ENCODE measurements at places on chromosomes 1 and 21.

DNA sequence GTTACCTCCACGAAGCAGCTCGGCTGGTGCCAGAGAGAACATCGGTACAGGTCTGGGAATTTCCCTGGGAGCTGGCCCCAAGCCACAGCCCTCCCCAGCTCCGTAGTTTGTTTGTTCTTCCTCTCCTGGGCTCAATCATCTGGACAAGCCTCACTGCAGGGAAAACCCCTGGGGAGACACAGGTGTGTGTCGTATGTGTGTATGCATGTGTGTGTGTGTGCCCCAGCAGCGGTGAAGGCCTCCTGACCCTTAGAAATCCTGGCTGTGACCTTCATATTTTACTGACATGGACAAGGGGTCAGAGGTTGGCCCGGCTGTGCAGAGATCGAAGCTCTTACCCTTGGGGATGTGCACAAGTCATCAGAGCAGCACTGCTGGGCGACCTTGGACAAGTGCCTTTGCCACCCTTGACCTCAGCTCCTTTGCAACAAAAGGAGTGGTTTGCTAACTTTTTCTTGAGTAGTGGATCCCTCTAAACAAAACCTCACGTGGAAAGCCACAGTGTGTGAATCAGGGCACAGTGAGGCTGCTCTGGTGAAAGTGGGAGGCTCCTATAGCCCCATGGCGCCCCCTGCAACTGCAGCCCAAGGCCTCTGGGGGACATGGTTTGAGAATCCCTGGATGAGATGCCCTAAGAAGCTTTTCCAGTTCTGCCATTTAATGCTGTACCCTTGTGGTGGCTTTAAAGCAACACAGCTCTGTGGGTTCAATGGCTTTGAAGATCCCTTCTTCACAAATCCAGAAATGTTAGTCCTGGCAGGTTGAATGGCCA is 12.3 kb upstream of the IL22RA1 start:
- DNase-seq = no peak

GRCh38 chr1:237507005-237507404 is 383.7 kb downstream of the ZP4 start:
- DNase-seq = no peak

GRCh38 chr1:153133743-153134142 is 16.9 kb downstream of the SPRR2G start:
- DNase-seq = no peak

GRCh38 chr1:154448331-154448811 is 43.2 kb downstream of the IL6R start:
- DNase-seq = no peak

DNA sequence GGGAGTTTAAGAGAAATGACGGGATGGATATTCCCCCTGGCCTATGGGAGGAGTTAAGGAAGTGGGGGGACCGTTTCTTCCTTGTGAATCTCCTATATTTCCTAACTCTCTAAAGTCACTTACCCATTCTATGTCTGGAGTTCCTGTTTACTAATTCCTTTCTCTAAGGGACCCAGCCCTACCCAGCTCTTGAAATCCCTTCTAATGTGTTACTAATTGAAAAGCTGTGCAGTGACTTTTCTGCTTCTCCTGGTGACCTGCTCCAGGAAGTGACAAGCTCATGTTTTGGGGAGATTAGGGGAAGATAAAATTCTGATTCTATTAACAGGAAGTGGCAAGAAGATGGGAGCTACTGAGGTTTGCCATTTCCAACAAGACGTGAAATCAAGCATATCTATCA is 4.0 kb upstream of the SAMSN1 start:
- DNase-seq = no peak

- DNase-seq = no peak
Measured at GRCh38 chr1:12778061-12778460, 4.5 kb downstream of the PRAMEF12 start.

GRCh38 chr1:90393025-90393424 is 324.1 kb downstream of the BARHL2 start:
- DNase-seq = no peak

- DNase-seq = no peak
Measured at GRCh38 chr21:32211306-32211705, 67.5 kb downstream of the MIS18A start.

DNA sequence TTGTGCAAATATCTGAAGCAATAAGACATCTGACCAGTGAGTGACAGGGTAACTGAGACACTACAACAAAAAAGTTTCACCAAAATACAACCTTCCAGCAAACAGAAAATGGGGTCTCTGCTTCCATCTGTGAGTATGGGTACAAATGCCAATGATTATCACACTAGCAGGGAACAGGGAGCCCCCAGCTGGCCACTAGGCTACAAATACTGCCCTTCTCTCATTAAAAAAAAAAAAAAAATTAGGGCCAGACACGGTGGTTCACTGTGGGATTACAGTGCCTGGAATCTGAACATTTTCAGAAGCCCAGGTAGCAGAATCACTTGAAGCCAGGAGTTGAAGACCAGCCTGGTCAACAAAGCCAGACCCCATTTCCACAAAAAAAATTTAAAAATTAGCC is 48.4 kb upstream of the EDARADD start:
- DNase-seq = no peak

DNA sequence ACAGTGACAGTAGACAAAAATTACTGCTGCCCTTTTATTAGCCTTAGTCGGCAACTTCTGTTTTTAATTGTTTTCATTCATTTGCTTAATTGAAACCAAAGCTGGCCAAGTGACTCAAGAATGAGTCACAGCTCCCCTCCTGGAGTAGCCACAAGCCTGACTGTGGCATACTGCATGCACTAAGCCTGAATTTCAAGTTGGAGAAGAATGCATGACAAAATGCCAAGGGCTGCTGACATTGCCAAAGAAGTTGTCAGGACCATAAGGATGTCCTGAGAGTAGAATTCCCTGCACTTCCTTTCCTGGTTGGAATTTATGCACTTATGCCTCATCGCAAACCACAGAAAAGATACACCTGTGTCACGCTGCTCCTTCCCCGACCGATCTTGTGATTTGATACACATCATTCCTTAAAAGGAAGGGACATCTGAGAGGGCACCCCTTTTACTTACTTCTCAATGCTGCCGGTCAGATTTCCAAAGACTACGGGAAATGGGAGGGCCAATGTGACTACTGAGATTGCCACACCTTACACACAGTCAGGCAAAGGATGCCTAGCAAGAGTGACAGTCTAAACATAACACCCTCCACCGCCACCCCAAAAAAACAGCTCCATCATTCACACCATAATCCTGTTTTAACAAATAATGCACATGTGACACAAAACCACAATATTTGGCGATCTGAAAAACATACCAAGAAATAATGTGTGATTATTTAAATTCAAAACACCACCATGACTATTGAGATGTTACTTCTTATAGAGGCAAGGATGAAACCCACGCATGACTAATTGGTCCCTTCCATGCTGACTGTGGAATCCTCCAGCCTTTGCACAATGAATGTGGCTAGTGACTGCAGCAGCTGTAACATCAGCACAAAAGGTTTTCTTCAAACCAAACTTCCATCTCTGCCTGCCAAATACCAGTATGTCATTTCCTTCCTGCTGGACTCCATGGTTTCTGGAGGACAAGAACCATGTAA is 28.2 kb downstream of the VAV3 start:
- DNase-seq = no peak

DNA sequence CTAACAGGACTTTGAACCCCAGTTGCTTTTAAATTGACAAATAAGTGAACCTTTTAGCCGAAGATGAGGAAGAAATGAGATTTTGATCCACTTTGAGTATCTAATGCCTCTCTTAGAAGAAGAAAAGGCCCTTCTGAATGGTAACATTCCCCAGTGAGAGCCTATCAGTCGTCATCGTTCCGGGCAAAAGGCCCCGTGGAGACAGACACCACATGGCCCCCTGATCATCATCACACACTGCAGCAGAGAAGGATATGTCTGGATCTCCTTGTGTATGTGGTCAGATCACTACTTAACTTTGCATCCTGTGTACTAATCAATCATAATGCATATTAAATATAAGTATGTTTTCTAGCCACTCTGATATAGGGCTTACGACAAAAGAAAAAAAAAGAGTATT is 87.3 kb upstream of the SMYD2 start:
- no peak for DNase-seq

- DNase-seq = no peak
Measured at GRCh38 chr1:231927431-231927830, 300.8 kb downstream of the DISC1 start.

DNA sequence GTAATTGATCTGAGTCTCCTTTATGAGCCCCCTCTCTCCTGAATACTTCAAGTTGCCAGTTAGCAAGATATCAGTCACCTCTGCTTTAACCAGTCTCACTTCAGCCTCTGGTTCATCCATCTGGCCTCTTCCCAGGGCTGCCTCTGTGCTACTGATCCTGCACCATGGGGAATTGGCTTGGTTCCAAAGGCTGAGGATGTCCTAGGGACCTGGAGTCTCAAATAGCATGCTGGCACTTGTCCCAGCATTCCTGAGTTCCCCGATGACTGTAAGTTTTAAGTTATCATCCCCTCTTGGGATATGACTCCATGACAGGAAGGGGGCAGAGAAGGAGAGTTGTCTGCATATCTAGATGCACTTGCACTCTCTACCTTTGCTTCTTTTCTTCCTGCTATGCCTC is 252.0 kb downstream of the PTBP2 start:
- no peak for DNase-seq

DNA sequence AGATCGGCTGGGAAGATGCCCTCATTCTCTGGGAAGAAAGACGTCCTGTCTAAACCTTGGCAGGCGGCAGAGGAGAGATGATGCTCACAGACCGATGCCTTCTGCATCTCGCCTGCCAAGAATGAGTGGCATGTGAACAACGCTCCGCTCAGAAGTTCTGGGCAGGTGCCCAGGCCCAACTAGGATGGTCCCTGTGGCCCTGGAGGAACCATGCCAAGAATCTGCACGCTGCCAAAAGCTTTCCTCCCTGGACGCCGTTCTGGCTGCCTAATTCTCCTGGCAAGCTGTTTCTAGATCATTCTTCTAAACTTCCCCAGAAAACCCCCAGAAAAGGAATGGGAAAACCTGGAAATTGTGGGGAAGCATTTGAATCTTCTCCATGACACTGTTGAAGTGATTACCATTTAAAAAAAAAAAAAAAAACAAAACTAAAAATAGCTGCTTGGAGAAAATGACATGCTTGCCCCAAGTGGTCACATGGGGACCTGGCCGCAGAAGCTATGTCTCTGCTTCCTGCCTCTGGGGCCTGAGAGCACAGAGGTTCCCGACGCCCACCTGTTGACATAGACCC is 440.9 kb downstream of the PRDM2 start:
- DNase-seq = no peak

DNA sequence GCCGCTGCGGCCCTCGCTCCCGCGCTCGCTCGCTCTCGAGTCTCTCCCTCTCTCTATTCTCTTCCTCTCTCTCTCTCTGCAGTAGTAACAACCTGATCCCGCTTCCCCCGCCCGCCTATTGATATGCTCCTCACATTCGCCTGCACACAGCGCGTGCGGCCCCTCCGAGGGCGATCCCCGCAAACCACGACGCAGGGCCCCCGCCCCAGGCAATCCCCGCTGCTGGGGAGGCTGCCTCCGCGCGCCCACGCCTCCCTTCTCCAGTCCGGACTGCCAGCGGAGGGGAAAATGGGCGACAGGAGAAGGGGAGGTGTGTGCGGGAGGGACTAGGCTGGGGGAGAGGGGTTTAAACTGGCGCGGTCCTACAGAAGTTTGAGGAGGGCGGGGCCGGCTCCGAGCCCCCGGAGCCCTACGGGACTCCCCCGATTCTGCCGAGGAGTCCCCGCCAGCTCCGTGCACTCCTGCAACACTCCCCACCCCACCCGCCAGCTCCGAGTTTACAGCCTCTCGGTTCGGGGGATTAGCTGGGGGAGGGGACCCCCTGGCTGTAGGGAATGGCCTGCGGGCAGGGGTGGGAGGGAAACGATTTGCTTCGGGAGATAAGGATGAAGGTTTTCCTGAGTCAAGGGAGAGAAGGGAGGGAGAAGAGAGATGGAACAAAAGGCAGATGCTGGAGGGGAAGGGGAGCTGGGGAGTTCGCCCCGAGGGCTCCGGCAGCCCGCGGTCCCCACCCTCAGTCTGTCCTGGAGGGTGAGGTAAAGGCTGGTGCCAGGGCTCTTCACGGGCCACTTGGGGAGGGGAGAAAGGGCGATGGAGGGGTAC is 66.6 kb downstream of the SYT2 start:
- DNase-seq = no peak

- no peak for DNase-seq
Measured at GRCh38 chr1:227740401-227740960, 5.2 kb downstream of the SNAP47 start.

DNA sequence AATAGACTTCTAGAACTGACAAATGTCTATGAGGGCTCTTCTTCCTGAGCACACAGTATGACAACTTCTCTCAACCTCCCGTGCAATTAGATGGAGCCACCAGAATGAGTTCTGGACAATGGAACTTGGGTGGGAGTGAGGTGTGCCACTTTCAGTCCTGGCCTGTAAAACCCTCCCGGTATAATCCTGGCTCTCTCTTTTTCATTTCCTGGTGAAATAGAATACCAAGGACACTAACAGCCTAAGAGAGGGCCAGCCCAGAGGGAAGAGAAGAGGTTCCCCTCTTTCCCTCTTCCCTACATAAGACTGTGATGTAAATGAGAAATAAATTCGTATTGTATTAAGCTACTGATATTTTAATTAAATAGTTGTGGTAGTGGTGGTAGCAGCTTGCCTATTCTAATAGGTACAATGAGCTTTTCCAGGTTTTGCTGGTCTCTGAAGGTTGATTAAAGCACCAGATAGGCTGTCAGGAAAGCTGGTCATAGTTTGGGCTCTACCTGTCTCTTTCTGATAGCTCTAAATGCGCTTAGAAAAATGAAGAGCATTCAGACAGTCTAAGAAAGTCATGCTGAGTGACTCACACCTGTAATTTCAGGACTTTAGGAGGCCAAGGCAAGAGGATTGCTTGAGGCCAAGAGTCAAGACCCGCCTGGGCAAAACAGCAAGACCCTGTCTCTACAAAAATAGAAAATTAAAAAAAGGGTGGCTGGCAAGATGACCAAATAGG is 108.6 kb upstream of the ZNF644 start:
- no peak for DNase-seq

DNA sequence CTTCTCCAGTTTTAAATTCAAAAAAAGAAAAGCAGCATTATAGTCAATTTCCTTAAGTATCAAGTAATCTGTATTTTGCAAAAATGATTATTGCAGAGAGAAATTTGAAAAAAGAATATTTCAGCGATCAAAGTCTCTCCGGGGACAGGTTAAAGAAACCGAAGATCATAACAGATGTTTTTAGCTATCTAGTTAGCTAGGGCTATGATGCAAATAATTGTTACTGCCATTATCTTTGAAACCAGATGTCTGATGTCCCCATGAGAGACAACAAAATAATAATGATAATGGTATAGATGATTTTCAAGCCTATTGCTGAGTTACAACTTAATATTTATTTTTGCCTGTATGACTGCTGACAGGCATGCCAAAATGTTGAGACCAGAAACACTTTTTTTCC is 1326.0 kb downstream of the PLA2G4A start:
- DNase-seq = no peak

Data from SK-N-MC (cell line).